Kidney (tissue), 22 donors: ENCODE measurements at places on chromosomes 1 and 21. TPM values are rescaled to one million over a fixed set of nuclear protein-coding genes. Genes with fewer than 3 reads are reported as not detected.

Gene AIRE
- total RNA-seq = 0.25 TPM

- peak; percentile 83 for DNase-seq
These were observed 46.7 kb upstream of the PCBP3 start for GRCh38 chr21:45596704-45597318.

DNA sequence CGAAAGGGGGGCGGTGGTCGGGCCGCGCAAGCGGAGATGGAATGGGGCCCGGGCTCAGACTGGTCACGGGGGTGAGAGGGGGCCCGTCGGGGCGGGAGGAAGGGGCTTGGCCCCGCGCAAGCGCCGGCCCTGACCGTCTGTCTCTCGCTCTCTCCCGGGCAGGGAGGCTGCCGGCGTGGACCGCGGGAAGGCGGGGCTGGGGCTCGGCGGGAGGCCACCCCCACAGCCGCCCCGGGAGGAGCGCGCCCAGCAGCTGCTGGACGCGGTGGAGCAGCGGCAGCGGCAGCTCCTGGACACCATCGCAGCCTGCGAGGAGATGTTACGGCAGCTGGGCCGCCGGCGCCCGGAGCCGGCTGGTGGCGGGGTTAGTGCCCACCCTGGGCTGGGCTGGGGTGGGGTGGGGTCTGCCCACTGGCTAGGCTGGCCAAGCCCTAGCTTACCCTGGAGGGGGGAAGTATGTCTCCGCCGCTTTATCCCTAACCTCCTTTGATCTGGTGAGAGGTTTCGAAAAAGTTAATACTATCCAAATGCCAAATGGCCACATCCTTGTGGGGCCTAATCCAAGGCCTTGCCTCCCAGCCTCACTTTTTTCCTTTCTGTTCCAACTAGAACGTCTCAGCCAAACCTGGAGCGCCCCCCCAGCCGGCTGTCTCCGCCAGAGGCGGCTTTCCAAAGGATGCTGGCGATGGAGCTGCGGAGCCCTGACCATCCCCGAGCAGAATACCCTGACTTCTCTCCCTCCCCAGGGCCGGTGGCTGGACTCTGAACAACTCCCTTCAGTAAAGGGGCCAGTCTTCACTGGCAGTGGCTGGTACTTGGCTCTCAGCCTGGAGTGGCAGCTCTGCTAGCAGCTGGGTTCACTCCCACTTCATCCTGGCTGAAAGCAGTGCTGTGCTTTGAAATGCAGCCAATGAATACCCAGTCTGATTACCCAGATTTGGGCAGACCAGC lies 636 bp upstream of the YRDC start:
- DNase-seq = peak; percentile 62

DNA sequence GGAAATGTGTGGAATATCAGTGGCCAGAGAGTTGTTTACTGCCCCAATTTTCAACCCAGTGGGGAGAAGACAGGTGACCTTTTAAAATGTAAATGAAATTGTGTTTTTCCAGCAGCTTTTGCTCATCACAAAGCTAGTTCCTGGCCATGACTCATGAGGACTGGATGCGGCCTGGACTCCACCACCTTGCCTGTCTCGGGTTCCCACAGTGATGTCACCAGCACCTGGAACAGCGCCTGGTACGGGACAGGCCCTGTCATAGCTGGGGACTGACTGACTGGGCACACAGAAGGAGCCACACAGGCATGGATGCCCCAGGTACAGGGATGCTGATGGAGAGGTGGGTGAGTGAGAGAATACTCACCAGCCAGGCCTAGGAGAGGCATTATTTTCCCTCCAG lies 277.1 kb downstream of the AJAP1 start:
- no peak for DNase-seq

Gene CNR2
- 0.57 TPM for total RNA-seq

DNA sequence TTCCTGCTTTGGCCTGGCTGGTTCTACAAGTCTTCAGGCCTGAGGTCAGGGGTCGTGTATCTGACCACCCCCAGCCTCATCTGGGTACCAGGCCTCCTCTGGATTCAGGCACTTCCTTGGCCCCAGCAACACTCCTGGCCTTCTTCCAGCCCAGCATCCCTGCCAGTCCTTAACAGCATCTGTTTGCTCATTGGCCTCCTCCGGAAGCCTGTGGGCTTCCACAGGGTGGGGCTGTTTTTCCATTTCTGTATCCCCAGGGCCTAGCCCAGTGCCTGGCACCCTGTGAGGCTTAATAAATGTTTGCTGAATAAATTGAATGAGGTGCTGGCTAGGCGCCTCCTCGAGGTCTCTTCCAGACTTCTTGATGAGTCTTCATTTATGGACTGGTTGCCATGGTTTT lies 21.5 kb upstream of the GPR37L1 start:
- no peak for DNase-seq

GRCh38 chr1:218369688-218370511 lies 24.8 kb downstream of the TGFB2 start:
- DNase-seq = no peak

Gene C1orf226
- total RNA-seq = 15.2 TPM

Gene SAMD11
- total RNA-seq = 21.4 TPM

DNA sequence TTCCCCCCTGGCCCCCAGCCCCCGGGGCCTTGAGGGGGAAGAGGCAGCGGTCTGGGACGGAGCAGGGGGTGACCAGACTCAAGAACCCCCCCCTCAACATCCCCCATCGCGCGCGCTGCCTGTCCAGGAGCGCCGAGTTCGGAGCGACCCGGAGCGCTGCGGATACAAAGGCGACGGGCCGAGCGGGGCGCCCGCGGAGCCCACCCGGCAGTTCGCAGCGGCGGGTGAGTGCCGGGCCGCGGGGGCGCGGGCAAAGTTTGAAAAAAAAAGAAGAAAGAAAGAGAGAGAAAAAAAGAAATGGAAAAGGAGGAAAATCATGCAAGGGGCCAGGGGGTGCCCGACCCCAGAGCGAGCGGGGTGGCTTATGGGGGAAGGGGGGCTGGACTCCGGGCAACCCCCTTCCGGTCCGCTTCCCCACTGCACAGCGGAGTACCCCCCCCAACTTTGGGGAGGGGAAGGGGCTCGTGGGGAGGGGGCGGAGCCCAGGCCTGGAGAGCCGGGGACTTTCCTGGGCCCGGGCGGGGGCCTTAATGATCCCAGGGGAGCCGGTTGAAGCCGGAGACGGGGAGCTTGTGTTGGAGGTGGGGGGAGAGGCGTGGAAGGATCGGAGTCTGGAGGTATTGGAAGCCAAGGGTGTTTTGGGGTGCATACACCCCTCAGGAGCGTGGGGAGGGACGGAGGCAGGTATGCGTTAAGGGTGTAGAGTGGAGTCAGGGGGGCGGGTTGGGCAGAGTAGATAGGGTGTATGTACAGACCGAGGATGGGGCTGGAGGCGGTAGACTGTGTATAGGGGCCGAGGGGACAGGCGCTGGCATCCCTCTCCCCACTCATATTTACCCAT lies 502 bp downstream of the VANGL2 start:
- peak; percentile 64 for DNase-seq

DNA sequence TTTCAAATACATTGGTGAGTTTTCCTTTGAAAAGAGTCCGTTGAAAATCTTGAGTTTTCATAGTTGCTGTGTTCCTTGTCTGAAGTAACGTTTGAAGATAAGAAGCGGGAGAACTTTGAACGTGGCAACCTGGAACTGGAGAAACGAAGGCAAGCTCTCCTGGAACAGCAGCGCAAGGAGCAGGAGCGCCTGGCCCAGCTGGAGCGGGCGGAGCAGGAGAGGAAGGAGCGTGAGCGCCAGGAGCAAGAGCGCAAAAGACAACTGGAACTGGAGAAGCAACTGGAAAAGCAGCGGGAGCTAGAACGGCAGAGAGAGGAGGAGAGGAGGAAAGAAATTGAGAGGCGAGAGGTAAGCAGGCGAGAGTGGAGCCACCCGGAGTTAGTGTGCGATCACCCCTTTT lies 129.7 kb downstream of the ITSN1 start:
- no peak for DNase-seq

DNA sequence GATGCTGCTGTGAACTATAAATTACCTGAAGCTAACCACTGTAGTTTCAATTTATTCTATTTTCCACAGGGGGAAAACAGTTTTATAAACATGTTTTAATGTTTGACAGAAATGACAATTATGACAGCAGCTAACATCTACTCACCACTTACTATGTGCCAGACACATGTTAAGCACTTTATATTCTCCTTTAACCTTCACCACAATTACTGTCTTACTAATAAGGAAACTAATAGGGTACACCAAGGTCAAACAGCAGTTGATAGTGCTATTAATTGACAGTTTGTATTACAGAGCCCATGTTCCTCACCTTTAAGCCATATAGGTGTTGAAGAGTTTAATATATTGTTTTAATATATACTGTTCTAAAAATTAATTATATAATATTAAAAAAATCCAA lies 146.4 kb downstream of the EVI5 start:
- no peak for DNase-seq

- DNase-seq = peak; percentile 83
These were observed 196.0 kb downstream of the CRB1 start for GRCh38 chr1:197464044-197464443.

GRCh38 chr1:116571215-116571919 lies 541 bp upstream of the CD58 start:
- peak; percentile 53 for DNase-seq

DNA sequence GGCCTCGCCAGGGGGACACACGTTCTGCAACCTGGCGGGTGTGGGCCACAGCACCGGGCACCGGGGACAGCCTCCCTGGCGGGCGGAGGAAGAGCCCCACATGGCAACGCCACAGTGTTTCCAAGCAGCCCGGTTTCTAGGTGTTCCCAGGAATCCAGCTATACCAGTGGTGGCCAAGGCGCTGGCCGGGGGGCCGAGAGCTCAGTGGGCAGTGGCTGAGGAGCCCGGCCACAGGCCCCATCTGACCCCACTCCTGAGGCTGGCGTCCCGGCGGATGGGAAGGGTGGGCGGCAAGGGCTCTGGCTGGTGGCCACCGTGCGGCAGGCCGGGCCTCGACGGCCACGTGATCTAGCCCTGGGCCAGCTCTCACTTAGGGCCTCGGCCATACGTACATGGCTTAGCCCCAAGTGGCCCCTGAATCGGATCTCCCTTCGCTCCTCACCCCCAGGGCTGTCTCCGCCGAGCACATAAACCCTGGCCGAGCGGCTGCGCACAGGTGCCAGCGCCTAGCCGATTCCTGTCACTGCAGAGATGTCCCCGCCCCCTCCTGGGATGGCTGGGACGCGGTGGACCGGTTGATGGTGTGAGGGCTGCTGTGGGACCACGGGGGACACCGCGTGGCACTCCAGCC lies 68.7 kb downstream of the MORN1 start:
- DNase-seq = peak; percentile 83

DNA sequence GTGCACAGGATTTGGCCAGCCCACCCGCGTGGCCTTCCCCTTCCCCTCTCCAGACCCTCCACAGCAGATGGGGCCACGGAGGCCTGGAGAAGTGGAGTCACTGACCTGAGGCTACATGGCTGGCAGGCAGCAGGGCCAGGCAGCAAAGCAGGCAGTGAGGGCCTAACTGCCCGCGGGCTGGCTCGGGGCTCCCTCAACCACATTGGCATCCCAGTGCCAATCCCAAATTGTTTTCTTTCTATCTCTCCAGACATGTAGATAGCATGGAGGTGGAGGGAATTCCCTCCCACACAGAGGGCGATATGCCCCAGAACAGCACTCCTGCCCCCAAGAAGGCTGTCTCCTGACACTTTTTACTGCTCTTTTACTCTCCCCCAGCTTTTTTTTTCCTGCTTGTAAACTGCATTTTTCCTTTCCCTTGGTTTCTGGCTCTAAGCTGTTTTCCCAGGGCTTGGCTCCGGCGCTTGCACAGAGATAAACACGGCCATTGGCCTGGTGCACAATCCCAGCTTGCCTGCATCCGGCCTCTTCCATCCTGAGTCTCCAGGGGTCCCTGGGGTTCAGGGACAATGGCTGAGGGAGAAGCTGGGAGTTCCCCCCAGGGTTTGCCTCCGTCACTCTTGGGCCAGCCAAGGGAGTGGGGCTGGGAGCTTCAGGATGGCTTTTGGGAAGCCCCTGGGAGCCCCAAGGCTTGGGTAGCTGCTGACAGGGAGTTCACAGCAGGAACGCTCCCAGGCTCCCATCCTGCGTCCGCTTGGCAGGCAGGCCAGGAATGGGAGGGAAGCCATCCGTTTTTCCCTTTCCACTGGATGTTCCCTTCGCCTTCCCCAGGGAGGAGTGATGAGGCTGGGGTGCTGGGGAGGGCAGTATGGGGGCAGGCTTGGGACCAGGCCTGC lies 7.0 kb downstream of the EPHX1 start:
- DNase-seq = peak; percentile 28

Gene NES
- 50.7 TPM for total RNA-seq

Gene RGS16
- total RNA-seq = 4.2 TPM

GRCh38 chr1:161728376-161729226 lies 7.3 kb downstream of the FCRLB start:
- no peak for DNase-seq

- DNase-seq = no peak
These were observed 50.7 kb upstream of the VTCN1 start for GRCh38 chr1:117261424-117261785.

GRCh38 chr1:37323486-37324377 lies 150.6 kb upstream of the ZC3H12A start:
- no peak for DNase-seq

DNA sequence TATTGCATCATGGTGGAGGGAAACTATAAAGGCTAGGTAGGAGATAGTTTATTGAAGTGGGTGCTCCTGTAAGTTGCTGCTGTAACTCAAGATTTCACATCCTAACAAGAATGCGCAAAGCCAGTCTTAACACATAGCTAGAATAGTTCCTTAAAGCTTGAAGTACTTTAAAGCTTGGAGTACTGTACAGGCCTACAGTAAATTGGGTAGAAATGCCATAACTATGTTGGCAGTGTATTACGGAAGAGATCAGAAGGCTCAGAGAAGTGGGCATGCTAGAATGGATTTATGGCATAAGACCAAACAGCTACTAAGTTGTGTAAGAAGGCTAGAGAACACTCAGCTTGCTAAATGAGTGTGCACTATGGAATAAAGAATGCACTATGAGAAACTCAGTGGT lies 44.5 kb downstream of the DMRTA2 start:
- no peak for DNase-seq

Gene UAP1
- 30.6 TPM for total RNA-seq

- peak; percentile 72 for DNase-seq
These were observed 11.4 kb downstream of the PLEKHO1 start for GRCh38 chr1:150160964-150161621.

DNA sequence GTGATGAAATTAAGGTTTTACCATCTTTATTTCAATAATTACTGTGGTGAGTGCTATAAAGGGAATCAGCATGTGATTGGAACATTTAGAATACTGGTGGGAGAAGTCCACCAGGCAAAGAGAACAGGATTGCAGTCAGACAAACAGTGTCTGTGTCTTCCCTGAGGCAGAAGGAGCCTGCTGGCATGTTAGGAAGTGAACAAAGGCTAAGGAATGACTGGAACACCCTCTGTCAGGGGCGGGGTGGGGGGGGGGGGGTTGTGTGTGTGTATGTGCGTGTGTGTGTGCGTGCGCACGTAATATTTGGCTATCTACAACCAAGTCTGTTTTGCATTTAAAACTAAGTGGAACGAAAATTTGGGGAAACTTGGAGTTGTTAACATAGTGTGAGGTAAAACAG lies 30.2 kb downstream of the SRRM1 start:
- no peak for DNase-seq

Gene CSF1
- total RNA-seq = 33.8 TPM

DNA sequence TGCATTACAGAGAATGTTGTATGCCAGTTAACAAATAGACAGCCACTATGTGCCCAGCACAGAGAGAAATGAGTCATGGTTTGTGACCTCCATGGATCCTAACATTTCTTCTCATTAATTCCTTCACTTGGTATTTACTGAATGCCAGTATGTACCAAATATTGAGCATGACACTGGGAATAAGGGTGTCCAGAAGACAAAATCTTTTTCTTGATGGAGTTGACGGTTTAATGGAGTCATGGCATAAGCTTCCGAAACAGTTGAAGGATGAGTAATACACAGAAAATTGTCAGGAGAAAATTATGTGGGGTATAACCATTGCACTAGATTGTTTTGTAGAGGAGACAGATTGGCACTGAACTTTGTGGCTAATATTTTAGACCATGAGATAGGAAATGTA lies 36.9 kb downstream of the PTGFR start:
- no peak for DNase-seq

- no peak for DNase-seq
These were observed 274.6 kb downstream of the NFIA start for GRCh38 chr1:61356995-61357394.
